Heart right ventricle (tissue), 16 donors: ENCODE measurements at places on chromosomes 3 and 15. TPM values are rescaled to one million over a fixed set of nuclear protein-coding genes. Genes with fewer than 3 reads are reported as not detected.

- H3K27me3 ChIP-seq, result no peaks in the 10 kb centered on the region
- H3K4me3 ChIP-seq, result no peak overlapping the region
- no peaks in the 10 kb centered on the region for H3K36me3 ChIP-seq
- no peak overlapping the region for H3K27ac ChIP-seq
- no peaks in the 10 kb centered on the region for H3K4me1 ChIP-seq
Measured at GRCh38 chr15:75356517-75356916, 9.7 kb downstream of the NEIL1 start.

- H3K27me3 ChIP-seq, result no peaks in the 10 kb centered on the region
- H3K4me1 ChIP-seq, result peaks cover 8% of the 10 kb centered on the region
- no peak for DNase-seq
Measured at GRCh38 chr3:50655009-50655830, 19.5 kb upstream of the DOCK3 start.

DNA sequence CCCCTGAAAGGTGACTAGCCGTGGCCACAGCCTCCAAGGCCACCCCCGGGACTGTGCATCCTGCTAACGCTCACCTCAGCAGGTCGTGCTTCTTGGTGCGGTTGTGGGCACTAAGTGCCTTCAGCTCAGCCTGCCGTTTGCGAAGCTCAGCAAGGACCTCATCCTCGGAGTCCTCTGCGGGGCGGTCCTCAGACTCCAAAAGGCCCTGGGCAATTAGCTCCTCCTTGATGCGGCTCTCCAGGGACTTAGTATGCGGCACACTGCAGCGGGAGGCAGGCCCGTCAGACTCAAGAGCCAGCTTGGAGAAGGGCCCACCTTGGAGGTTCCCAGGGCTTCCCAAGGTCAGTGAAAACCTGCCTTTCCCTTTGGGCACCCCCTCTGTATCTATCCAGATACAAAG lies 8.3 kb downstream of the TADA3 start:
- no peak overlapping the region for H3K4me3 ChIP-seq
- no peak overlapping the region for H3K27ac ChIP-seq
- H3K4me1 ChIP-seq, result no peaks in the 10 kb centered on the region
- DNase-seq, result no peak
- no peaks in the 10 kb centered on the region for H3K27me3 ChIP-seq

DNA sequence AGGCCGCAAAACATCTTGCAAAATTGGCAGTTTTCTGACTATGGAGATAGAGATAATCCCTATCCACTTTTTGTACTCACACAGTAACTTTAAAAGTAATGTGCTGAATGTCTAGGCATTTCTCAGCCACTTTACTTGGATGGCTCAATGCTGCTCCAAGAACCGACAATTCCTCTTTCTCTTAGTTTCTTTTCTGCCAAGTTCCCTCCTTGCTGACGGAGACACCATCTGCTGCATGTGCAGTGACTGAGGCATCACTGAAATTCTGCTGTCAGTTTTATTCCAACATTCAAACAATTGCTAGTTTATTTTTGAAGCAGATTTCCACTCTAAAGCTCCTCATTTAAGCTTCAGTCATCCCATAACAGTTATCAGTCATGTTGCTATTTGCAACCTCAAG lies 116.0 kb upstream of the RBMS3 start:
- no peaks in the 10 kb centered on the region for H3K4me1 ChIP-seq
- no peak overlapping the region for H3K27ac ChIP-seq
- H3K4me3 ChIP-seq, result no peak overlapping the region

DNA sequence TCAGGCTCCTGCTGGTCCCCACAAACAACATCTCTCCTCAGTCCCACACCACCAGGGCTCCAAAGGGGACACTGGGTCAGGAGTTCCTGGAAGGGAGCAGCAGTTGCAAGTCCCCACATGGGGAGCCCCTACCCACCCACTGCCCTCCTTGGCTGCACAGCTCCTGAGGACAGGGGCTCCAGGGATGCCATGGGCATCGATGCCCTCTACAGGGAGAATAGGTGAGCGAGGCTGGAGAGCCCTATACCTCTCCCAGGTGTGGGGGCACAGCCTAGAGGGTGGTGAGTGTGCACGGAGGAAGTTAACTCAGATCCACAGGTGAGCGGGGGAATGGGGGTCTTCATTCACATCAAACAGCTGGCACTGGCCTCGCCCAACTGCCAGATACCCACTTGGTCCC lies 141.2 kb upstream of the LINGO1 start:
- H3K4me1 ChIP-seq, result no peaks in the 10 kb centered on the region
- no peak overlapping the region for H3K4me3 ChIP-seq
- peaks cover 4% of the 10 kb centered on the region for H3K27me3 ChIP-seq
- no peak for DNase-seq
- H3K36me3 ChIP-seq, result no peaks in the 10 kb centered on the region

GRCh38 chr3:139119331-139120025 lies 74.8 kb upstream of the PRR23C start:
- no peaks in the 10 kb centered on the region for H3K4me1 ChIP-seq
- no peak overlapping the region for H3K27ac ChIP-seq
- no peak overlapping the region for H3K4me3 ChIP-seq
- no peaks in the 10 kb centered on the region for H3K36me3 ChIP-seq
- H3K27me3 ChIP-seq, result no peaks in the 10 kb centered on the region
- DNase-seq, result no peak

- H3K36me3 ChIP-seq, result no peaks in the 10 kb centered on the region
- H3K4me3 ChIP-seq, result no peak overlapping the region
- DNase-seq, result peak; percentile 12
- H3K27ac ChIP-seq, result no peak overlapping the region
- no peaks in the 10 kb centered on the region for H3K4me1 ChIP-seq
Measured at GRCh38 chr15:33309602-33310276, 1.0 kb upstream of the RYR3 start.

DNA sequence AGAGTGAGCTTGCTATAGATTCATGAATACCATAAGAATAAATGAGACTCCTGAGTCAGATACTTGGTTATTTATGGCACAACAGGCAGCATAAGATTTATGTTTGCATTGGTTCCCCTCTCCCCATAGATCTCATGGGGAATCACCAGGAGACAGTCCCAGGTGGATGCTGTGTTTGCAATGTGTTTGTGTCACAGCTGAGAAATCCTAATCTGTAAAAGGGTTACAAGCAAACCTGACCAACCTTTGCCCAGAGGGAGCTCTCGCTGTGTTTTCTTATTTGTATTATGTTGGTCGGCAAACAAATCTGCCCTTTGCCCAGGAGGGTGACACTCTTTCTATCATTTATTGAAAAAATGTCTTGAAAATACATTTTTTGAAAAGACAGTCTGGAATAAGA lies 236.2 kb downstream of the ZPLD1 start:
- H3K27me3 ChIP-seq, result peaks cover 4% of the 10 kb centered on the region
- H3K4me1 ChIP-seq, result no peaks in the 10 kb centered on the region
- H3K36me3 ChIP-seq, result no peaks in the 10 kb centered on the region
- H3K27ac ChIP-seq, result no peak overlapping the region
- no peak overlapping the region for H3K4me3 ChIP-seq

DNA sequence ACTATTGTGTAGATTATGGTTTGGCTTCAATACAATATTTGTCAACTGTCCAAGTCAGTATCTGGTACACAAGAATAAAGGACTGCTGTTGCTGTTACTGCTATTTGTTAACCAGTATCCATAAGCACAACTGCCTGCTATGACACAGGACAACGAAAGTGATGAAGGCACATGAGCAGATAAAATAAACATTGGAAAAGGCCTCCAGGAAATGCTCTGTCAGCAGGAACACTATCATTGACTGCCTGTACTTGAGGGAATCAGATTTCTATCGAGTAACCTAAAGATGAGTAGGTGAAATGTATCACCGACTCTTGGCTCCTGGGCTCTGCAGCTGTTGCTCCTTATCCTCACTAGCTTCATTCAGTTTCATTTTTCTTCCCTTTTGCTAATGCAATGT lies 56.5 kb downstream of the FMN1 start:
- no peaks in the 10 kb centered on the region for H3K27me3 ChIP-seq
- no peak overlapping the region for H3K27ac ChIP-seq
- no peaks in the 10 kb centered on the region for H3K36me3 ChIP-seq
- DNase-seq, result no peak
- no peak overlapping the region for H3K4me3 ChIP-seq

- H3K4me1 ChIP-seq, result no peaks in the 10 kb centered on the region
- H3K4me3 ChIP-seq, result no peak overlapping the region
- no peaks in the 10 kb centered on the region for H3K36me3 ChIP-seq
- H3K27me3 ChIP-seq, result peaks cover 36% of the 10 kb centered on the region
- H3K27ac ChIP-seq, result no peak overlapping the region
Measured at GRCh38 chr15:94412979-94413746, 181.8 kb downstream of the MCTP2 start.

DNA sequence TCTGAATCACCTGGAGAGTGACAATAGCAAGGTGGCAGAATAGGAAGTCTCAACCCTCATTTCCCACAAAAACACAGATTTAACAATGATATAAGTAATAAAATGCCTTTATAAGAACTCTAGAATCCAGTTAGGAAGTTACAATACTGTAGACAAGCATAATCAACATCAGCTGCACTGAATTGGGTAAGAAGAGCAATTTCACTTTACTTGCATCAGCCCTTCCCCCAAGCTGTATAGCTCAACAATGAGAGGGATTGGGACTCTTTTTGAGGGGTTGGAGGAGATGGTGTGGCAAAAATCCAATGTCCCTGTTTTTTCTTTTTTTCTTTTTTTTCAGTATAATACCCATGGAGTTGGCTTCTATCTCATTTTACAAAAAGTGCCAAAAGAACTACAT lies 63.1 kb downstream of the SERP1 start:
- no peak overlapping the region for H3K27ac ChIP-seq
- no peak overlapping the region for H3K4me3 ChIP-seq
- H3K4me1 ChIP-seq, result no peaks in the 10 kb centered on the region
- H3K27me3 ChIP-seq, result no peaks in the 10 kb centered on the region
- DNase-seq, result no peak
- H3K36me3 ChIP-seq, result no peaks in the 10 kb centered on the region

DNA sequence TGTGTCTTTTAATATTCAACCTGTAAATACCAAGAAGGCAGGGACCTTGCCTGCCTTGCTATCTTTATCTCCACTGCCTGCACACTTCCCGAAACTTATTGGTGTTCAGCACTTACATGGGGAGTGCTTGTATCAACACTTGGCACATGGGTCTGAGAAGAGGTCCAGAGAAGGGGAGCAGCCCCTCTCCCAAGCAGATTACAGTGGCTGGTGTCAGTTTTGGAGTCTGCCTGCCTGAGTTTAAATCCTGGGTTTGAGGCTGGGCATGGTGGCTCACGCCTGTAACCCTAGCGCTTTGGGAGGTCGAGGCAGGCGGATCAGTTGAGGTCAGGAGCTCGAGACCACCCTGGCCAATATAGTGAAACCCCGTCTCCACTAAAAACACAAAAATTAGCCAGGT lies 20.3 kb downstream of the MESD start:
- DNase-seq, result no peak
- peaks cover 14% of the 10 kb centered on the region for H3K4me1 ChIP-seq
- no peak overlapping the region for H3K27ac ChIP-seq

- H3K4me3 ChIP-seq, result no peak overlapping the region
- no peaks in the 10 kb centered on the region for H3K36me3 ChIP-seq
- no peaks in the 10 kb centered on the region for H3K4me1 ChIP-seq
- H3K27me3 ChIP-seq, result no peaks in the 10 kb centered on the region
- DNase-seq, result no peak
- H3K27ac ChIP-seq, result no peak overlapping the region
Measured at GRCh38 chr3:173889596-173889995, 492.1 kb downstream of the NLGN1 start.

GRCh38 chr15:65326818-65327217 lies 22.3 kb downstream of the RNU5B-1 start:
- H3K27me3 ChIP-seq, result no peaks in the 10 kb centered on the region
- DNase-seq, result no peak
- no peak overlapping the region for H3K4me3 ChIP-seq
- H3K4me1 ChIP-seq, result no peaks in the 10 kb centered on the region

DNA sequence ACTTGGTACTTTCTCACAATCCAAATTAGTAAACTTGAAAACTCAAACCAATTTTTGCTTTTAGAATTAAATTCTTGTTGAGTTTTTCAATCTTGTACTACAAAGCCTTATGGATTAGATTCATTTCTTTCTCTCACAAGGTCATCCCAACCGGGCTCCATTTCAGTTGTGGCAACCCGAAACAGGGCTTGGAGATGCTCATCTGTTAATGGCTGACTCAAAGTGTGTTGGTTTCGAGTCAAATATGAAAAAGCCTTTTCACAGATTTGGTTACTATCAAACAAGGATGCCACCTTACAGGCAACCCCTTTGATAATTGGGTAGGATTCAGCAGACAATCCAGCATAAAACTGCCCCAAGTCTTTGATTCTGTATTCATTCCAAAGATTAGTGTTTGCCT lies 1.8 kb downstream of the EPM2AIP1 start:
- no peaks in the 10 kb centered on the region for H3K36me3 ChIP-seq
- peaks cover 66% of the 10 kb centered on the region for H3K4me1 ChIP-seq
- peak overlapping the region; percentile 67 for H3K4me3 ChIP-seq
- no peaks in the 10 kb centered on the region for H3K27me3 ChIP-seq
- H3K27ac ChIP-seq, result peak overlapping the region; percentile 96

DNA sequence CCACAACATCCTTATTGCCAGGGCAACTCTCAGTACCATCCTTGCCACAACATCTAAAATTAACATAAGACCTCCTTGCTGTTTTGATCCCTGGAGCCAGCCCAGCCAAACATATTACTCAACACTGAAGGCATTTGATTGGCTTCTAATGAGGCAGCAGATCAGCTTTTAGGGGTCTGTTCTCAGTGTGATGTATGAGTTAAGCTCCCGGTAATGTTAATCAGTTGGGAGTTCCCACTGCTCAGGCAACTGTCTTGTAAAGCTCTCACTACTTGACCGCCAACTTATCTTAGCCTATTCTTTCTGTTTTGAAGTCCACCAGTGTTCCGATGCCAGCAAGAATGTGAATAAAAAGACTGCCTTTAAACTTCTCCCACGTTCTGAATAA lies 158.9 kb downstream of the FOXB1 start:
- H3K27me3 ChIP-seq, result peaks cover under 1% of the 10 kb centered on the region
- no peaks in the 10 kb centered on the region for H3K4me1 ChIP-seq
- DNase-seq, result no peak

DNA sequence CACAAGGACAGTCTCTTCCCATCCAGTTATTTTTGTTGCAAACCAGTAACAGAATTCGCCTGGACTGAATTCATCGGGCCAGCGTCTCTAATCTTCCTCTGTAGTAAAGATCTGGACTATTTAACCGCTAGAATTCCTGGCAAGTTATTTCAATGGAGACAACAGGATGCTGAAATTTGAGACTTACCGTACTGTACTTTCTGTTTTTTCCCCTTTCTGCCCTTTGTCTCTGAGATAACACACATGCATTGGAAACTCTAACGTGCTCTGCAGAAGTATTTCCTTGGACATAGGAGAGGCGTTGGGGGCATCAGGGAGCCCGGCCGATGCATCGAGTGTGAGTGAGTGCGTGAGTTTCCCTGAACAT lies 61.5 kb downstream of the ASB7 start:
- no peaks in the 10 kb centered on the region for H3K36me3 ChIP-seq
- no peaks in the 10 kb centered on the region for H3K27me3 ChIP-seq
- no peak overlapping the region for H3K4me3 ChIP-seq
- no peak overlapping the region for H3K27ac ChIP-seq
- no peak for DNase-seq
- H3K4me1 ChIP-seq, result peaks cover 15% of the 10 kb centered on the region

The TMEM108 gene
- 1.0 TPM for total RNA-seq

The TEX55 gene
- total RNA-seq, result not detected

The C3orf20 gene
- total RNA-seq, result not detected

The PHC3 gene
- total RNA-seq, result 65.9 TPM

The DAZL gene
- total RNA-seq, result not detected

The RTP3 gene
- total RNA-seq, result not detected

The CMTM8 gene
- total RNA-seq, result 4.1 TPM

The RMDN3 gene
- total RNA-seq, result 12.5 TPM

The SLC51B gene
- not detected for total RNA-seq

The CHRNA7 gene
- total RNA-seq, result 1.1 TPM
